ENCODE measurements at places on chromosomes 16 and 17.

DNA sequence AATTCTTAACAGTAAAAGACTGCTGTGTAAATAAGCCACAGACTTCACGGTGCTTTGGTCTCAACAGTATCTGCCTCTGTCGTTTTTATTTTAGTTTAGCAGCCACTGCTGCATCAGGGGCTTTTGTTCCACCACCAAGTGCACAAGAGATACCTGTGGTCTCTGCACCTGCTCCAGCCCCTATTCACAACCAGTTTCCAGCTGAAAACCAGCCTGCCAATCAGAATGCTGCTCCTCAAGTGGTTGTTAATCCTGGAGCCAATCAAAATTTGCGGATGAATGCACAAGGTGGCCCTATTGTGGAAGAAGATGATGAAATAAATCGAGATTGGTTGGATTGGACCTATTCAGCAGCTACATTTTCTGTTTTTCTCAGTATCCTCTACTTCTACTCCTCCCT, 7.9 kb downstream of the HERPUD1 start:
- DNase-seq = no peak

DNA sequence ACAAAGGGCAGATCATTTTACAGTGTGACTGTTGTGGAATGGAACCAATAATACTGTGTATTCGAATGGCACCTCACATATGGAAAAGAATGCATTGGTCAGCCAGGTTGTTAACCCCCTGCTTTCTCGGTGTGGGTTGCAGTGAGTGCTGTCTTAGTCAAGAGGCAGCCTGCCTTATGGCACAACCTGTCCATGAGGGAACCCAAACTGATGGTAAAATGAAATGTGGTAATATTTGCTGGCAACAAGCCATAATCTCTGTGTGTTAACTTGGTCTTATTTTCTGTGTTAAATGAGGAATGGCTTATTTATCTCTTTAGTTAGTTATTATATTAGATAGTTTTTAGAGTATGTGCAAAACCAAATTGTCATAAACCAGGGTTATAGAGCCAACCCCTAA, 81.6 kb downstream of the TMC6 start:
- no peak for DNase-seq

DNA sequence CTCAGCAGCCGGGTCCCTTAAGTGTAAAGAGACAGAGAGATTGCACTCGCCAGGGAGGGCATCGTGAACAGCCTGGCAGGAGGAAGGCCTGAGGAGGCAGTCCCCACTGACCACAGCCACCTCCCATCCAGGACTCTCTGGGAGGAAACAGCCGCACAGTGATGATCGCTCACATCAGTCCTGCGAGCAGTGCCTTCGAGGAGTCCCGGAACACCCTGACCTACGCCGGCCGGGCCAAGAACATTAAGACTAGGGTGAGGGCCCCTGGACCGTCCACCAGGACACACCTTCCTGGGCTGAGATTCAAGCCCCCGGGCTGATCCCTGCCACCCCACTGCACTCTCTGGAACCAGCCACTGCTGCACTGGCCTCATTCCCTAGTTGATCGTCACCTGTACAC, 14.0 kb downstream of the BTBD17 start:
- no peak for DNase-seq

GRCh38 chr17:50681263-50682200, 26.2 kb downstream of the ANKRD40 start:
- DNase-seq = peak; percentile 71

- no peak for DNase-seq
Measured at GRCh38 chr16:88358023-88358420, 24.7 kb upstream of the ZNF469 start.

DNA sequence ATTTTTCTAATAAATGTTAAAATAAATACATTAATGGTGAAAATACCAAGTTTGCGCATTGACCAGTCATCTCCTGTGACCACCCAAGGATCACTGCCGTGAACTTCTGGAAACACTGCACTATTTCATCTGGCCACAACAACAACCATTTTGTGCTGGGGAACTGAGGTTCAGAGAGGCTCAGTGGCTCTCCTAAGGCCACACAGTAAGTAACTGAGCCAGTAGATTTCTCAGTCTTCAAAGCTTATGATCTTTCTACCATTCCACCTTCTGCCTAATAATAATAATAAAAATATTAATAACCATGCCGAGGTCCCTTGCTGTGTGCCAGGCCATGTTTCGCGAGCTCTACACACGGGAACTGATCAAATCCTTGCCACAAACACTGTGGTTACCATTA, 182.0 kb downstream of the IRF8 start:
- no peak for DNase-seq

- DNase-seq = no peak
Measured at GRCh38 chr16:10039220-10040096, 142.8 kb downstream of the GRIN2A start.

- DNase-seq = no peak
Measured at GRCh38 chr17:27153005-27153404, 140.9 kb upstream of the WSB1 start.

DNA sequence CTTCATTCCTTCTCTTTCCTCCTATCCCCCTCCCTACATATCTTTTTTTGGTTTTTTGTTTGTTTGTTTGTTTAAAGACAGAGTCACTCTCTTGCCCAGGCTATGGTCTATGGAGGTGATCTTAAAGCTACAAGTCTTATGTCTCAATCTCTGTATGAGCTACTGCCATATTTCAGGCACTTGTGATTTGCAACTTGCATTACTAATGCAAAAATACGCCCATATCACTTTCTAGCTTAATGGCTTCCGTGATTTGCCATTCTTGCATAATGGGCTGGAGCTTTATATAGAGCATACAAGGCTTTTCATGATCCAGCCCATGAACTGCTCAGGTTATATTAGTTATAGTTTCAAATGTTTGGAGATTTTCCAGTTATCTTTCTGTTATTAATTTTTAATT, 7.5 kb downstream of the CFAP97D1 start:
- no peak for DNase-seq

- DNase-seq = no peak
Measured at GRCh38 chr17:13134076-13134475, 116.2 kb upstream of the ELAC2 start.

GRCh38 chr17:80513892-80514291, 30.7 kb upstream of the RPTOR start:
- DNase-seq = peak; percentile 54
